ENCODE measurements at places on chromosomes 7 and 10.

GRCh38 chr10:22998091-22998490 lies 70.2 kb downstream of the ARMC3 start:
- DNase-seq, result no peak

DNA sequence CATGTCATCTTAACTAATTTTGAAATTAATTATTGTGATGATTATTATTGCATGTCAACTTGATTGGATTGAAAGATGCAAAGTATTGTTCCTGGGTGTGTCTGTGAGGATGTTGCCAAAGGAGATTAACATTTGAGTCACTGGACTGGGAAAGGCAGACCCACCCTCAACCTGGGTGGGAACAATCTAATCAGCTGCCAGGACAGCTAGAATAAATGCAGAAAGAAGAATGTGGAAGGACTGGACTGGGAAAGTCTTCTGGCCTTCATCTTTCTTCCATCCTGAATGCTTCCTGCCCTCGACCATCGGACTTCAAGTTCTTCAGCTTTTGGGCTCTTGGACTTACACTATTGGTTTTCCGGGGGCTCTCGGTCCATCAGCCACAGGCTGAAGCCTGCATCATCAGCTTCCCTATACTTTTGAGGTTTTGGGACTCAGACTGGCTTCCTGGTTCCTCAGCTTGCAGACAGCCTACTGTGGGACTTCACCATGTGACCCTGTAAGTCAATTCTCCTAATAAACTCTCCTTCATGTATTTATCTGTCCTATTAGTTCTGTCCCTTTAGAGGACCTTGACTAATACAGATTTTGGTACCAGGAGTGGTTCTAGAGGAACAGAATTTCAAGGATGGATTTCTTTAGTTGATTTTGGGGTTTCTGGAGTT lies 959.8 kb downstream of the ANKRD7 start:
- no peak for DNase-seq

DNA sequence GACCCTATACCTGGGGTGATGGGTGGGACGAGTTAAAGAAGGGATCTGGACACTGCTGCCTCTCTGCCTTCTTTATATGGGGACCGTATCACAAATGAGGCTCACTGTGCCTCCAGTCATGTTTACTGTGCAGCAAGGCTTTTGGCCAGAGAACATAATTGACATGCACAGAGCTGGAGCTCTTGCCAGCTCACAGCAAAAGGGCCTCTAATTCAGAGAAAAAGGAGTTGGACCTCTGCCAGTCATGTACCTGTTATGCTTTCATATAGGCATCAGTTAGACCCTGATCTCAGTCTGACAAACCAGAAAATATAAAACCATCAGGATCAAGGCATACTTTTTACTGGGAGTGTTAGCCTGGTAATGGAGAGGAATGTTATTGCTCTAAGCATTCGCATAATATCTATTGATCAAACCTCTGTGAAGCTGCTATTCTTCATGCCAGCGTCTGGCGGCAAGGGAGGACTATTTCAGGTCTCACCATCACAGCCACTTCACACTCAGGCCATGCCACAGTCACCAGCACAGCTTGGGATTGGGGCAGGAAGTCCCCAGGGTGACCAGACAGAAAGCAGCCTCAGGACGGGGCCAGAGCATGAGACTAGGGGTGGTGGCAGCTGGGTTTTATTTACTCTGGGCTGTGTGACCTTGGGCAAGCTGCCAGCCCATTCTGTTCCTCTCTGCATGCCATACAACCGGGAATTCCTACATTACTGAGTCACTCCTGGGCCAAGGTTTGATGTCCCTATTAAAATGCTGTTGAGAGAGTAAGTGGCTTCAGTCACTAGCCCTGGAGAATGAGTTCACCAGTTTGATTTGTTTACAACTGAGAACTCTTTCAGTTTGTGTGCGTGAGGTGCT lies 90.1 kb downstream of the NPSR1 start:
- DNase-seq, result no peak

- no peak for DNase-seq
These were observed 48.1 kb downstream of the JAKMIP3 start for GRCh38 chr10:132113766-132114365.

DNA sequence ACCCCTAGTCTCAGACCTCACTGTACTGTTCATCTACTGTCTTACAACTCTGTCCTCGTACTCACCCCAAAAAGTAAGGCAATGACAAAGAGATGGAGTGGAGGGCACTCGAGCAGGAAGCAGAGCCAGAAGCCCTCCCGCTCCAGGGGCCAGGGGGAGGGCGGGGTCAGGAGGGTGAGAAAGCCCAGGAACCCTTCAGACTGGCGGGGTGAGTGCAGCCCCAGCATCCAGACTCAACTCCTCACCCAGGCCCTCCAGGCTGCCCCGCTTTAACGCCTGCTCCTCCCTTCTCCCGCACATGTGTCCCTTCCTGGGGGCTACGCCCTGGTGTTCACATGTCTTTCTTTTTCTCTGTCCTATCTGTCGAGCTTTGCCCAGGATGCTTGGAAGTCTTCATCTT lies 66.1 kb downstream of the CALML3 start:
- no peak for DNase-seq

- no peak for DNase-seq
These were observed 420.5 kb upstream of the FOXK1 start for GRCh38 chr7:4261601-4261960.

DNA sequence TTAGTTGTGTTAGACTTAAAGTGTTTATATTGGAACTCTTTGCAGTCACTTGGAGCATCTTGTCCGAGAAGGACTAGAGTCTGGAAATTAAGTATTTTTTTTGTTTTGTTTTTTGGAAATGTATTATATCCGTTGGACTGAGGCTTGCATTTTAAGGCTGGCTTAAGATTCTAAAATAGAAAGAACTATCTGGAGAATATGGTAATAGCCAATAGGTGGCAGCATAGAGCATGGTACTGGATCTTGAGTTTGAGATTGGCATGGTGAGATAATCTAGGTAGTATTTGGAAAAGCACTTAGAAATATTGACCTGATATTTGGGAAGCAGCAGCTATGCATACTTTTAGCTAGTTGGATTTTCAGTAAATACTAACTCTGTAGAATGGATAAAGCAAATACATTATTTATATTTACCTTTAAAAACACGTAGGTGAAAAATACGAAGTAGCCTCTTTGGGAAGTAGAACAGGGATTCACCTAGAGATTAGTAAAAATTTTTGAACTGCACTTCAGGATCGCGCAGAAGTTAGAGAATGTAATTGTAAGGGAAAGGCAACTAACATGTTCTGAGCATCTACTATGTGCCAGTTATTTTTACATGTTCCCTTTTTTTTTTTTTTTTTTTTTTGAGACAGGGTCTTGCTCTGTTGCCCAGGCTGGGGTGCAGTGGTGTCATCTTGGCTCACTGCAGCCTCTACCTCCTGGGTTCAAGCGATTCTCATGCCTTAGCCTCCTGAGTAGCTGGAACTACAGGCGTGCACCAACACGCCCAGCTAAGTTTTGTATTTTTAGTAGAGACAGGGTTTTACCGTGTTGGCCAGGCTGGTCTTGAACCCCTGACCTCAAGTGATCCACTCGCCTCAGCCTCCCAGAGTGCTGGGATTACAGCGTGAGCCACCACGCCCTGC lies 78.6 kb downstream of the LCOR start:
- DNase-seq, result no peak

GRCh38 chr10:122392835-122393234 lies 18.3 kb downstream of the PLEKHA1 start:
- DNase-seq, result no peak
